ENCODE measurements at places on chromosomes 2 and 18.
A peak's percentile ranks its signal among the peaks of the same experiment; 100 is the strongest.

DNA sequence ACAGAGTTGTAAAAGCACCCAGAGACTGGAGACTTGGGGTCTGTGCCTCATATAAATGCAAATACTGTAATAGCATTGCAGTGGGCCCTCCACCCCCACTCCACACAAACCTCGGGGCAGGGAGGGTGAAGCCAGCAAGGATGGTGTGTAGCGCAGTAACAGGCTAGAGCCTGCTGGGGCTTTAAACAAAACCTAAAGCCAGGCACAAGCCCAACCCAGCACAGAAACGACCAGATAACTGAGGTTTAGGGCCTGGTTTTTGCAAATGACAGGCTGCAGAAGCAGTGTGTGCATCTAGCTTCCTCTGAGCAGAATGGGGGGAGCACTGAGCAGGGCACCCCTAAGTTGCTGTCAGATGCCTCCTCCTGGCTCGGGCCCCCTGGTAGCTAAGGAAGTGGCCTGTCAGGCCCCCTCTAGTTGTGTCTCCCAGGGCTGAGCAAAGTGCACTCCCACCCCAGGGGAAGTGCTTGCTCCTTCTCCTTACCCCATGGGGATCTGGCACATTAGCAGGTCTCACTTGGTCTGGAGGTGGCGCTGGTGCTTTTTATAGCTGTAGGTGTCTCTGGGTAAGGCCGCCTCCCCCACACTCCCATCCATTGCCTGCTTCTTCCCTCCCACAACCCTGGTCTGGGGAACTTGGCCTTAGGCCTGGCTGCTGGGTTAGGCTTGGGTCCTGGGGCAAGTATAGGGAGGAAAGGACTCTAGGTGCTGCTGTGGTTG is 135.1 kb downstream of the CELF4 start:
- no peak for DNase-seq

DNA sequence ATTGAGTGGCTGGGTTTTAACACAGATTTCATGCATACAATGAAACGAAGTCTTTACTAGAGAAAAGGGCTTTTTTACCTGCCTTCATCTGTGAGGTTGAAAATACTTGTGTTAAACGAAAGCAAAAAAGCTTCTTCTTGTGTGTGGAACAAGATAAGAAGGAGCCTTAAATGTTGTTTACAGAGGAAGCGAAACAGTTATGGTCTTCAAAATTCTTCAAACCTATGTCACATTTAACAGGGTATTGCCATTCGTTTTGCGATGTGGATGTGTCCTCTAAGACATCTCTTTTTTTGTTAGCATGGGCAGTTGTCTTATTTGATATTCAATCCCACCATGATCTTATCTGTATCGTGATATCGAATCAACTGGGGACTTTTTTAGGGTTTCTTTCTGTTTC is 532.6 kb downstream of the TMEM182 start:
- DNase-seq: no peak

DNA sequence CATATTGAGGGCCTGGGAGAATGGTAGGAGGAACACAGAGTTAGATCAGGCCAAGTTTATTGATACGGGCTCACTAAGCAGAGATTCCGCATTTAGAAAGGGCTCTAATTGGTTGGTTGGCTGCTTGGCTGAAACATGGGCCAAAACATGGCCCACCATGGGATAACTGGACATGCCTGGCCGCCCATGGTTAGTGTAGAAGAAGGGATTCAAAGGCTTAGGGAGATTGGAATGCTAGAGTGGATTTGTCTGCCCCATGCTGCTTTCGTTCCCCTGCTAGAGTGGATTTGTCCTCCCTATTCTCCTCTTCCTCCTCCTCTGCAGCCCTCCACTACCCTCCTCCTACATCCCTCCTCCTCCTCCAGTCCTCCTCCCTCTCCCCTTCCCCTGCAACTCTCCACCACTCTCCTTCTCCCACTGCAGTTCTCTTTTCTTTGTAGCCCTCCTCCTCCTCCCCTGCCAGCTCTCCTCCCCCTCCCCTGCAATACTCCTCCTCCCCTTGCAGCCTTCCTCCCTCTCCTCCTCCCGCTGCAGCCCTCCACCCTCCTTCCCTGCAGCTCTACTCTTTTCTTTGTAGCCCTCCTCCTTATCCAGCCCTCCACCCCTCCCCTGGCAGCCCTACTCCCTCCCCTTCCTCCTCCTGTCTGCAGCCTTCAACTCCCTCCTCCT is 17.2 kb downstream of the BOK start:
- DNase-seq: no peak

DNA sequence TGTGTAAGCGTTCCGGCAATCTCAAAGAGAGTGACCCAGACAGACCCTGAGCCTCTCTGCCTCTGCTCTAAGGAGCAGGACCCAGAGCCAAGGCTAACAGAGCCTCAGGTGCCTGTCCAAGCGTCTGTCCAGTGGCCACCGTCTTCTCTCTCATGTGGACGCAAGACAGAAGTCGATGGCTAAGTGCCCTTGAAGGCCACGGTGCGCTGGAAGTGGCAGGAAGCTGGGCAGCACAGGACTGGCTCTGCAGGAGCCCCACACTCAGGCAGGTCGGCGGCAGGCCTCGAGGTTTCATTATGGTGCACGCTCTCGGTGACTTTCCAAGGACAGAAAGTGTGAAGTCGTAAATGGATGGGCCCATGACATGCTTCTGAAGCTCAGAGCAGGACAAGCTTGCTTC is 49.1 kb downstream of the HDAC4 start:
- DNase-seq: no peak

GRCh38 chr2:29390136-29390535 is 274.9 kb downstream of the CLIP4 start:
- DNase-seq: no peak

GRCh38 chr2:55772109-55772980 is 78.7 kb upstream of the PNPT1 start:
- no peak for DNase-seq

GRCh38 chr2:11682590-11682915 is 12.6 kb upstream of the NTSR2 start:
- no peak for DNase-seq

DNA sequence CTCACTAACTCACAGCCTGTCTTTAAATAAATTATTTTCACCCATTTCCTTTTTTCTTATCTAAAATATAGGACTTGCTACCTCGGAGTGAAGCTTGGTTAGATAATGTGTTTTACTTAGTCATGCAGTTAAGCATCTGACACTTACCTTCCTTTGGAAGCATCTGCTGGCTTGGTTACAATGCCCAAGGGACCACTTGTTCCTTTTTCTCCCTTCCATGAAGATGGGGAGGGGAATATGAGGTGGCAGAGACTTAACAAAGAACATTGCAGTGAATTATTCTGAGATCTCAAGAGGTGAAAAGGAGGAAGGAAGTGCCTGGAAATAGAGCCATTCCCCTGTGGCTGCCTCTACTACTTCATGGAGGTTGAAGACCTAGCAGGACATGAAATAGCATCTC is 145.4 kb upstream of the FOSL2 start:
- DNase-seq: peak; percentile 17

GRCh38 chr2:230869914-230870543 is 5.3 kb downstream of the ITM2C start:
- DNase-seq: no peak

DNA sequence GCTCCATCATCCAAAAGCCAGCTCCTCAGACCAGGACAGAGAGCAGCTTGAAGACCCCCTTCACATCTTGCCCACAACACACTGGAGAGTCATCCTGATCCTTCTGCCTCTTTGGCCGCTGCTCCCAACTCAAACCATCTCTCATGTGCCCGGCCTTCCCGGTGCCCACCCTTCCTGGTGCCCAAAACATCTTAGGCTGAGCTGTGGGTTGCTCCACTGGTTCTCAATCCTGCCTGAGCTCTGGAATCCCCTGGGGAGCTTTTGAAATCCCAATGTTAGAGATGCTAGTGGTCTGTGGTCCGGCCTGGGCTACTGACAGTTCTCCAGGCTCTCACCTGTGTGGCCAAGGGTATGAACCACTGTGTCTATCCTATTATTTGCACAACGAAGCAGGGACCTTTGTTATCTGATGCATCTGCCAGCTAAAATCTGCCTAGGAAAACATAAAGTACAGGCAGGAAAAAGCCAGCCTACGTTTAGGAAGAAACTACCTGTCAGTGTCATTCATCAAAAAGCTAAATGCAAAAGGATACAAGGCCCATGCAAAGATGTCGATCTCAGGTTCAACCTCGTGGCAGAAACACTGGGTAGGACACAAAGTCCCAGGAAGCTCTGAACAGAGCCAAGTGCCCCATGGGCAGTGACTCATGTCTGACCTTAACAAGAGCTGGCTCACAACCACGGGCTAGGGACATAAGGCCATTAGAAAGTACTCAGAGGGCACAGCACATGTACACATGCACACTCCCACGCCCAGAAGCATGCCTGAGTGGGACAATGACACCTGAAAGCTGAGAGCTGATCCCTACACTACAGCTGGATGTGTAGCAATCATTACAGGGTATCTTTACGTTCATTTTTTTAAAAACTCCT is 30.8 kb downstream of the TBC1D8 start:
- no peak for DNase-seq

GRCh38 chr2:56206250-56206649 is 22.5 kb downstream of the CCDC85A start:
- no peak for DNase-seq

- DNase-seq: no peak
These were observed 111.5 kb upstream of the LGALSL start for GRCh38 chr2:64342195-64343099.

- no peak for DNase-seq
These were observed 24.4 kb downstream of the HK2 start for GRCh38 chr2:74858281-74858680.

DNA sequence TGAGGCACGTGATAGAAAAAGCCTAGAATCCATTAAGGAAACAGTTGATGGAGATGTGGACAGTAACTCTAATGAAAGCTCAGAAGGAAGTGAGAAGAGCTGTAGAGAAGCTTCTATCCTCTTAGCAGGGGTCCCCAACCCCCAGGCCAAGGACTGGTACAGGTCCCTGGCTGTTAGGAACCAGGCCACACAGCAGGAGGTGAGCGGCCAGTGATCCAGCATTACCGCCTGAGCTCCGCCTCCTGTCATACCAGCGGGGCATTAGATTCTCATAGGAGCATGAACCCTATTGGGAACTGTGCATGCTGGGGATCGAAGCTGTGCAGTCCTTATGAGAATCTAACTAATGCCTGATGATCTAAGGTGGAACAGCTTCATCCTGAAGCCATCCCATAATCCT is 8.7 kb upstream of the IMP4 start:
- DNase-seq: no peak

DNA sequence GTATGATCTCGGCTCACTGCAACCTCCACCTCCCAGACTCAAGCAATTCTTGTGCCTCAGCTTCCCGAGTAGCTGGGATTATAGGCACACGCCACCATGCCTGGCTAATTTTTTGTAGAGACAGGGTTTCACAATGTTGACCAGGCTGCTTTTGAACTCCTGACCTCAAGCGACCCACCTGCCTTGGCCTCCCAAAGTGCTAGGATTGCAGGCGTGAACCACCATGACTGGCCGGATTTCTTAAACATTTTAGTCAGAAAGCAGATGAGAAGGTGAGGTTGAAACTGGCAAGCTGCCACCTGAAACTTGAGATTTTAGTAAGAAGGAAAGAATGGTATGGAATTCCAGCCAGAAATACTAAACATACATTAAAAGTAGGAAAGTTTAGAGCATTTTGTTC is 31.9 kb downstream of the KLHL23 start:
- DNase-seq: peak; percentile 49

- peak; percentile 83 for DNase-seq
These were observed 75.8 kb downstream of the CLHC1 start for GRCh38 chr2:55156326-55156725.

GRCh38 chr18:31648966-31649429 is 35.4 kb downstream of the B4GALT6 start:
- DNase-seq: peak; percentile 20

DNA sequence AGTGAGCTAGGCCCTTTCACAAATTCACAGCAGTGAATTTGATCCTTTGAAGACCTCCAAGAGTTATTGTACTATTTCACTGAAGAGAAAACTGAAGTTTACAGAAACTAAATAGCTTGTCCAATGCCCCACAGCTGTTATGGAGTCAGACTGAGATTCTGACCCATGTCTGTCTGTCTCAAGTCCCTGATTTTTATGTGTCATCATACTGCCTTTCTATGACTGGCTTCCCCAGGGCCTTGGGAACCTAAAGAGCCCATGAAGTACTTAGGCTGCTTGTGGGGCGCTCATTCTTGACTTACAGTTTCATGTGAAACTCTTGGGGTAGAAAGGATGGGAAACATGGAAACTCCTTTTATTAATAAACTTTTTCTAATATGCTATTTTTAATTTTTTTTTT is 107.7 kb downstream of the ATL2 start:
- DNase-seq: no peak

- DNase-seq: no peak
These were observed 221.5 kb upstream of the LYPD1 start for GRCh38 chr2:132891498-132891897.

GRCh38 chr2:47069628-47070154 is 85.4 kb downstream of the STPG4 start:
- DNase-seq: peak; percentile 98

- DNase-seq: peak; percentile 89
These were observed 21.9 kb downstream of the APCDD1 start for GRCh38 chr18:10476338-10476791.

DNA sequence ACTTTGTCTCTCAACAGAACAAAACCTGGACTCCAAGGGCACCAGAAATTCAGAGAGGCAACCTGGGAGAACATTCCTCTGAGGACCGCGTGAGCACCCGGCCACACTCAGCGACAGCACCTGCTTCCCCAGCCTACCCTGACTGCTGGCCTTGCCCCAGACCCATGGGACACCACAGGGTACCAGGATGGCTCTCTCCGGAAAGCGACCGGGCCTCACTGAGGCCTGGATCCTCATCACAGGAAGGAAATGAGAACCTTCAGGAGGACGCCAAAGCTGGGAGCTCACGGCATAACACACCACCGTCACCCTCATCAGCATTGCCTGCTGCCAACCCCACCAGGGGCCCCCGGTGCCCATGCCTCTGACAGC is 38.9 kb downstream of the HS6ST1 start:
- DNase-seq: no peak

- DNase-seq: no peak
These were observed 79.8 kb upstream of the CYRIA start for GRCh38 chr2:16745466-16745865.

DNA sequence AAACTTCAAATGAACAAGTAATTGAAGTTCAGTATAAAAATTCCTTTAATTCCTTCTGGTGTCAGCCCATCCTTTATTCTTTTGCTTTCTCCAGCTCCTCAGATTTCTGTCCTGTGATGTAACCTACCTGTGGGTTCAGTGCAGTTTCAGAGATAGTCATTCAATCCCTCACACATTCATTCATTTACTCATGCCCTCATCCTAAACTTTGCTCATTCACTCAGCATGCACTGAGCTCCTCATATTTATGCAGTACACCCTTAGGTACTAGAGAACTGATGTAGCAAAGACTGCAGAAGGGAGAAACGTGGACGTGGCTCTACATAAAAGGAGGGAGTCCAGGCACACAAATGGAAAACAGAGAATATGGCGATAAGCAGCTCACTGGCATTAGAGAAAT is 45.3 kb upstream of the STAT1 start:
- DNase-seq: no peak

All from fibroblast of skin of scalp (primary cell).